ENCODE measurements at places on chromosomes 4 and X.

DNA sequence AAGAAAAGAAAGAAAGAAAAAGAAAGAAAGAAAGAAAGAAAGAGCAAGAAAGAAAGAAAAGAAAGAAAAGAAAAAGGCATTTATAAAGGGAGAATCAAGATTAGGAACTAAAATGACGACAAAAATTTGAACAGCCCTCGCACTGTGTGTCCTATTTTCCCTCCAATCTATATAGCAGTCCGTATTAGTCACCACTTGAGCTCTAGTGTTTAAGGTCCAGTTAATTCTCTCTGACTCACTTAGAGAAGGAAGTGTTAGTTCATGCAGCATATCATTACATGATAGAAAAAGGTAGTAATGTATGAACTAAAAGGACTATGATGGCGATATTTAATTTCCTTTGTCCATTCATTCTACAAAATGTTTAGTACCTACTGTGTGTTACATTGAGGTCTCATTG, 122.7 kb downstream of the CBLL2 start:
- no peak for DNase-seq

DNA sequence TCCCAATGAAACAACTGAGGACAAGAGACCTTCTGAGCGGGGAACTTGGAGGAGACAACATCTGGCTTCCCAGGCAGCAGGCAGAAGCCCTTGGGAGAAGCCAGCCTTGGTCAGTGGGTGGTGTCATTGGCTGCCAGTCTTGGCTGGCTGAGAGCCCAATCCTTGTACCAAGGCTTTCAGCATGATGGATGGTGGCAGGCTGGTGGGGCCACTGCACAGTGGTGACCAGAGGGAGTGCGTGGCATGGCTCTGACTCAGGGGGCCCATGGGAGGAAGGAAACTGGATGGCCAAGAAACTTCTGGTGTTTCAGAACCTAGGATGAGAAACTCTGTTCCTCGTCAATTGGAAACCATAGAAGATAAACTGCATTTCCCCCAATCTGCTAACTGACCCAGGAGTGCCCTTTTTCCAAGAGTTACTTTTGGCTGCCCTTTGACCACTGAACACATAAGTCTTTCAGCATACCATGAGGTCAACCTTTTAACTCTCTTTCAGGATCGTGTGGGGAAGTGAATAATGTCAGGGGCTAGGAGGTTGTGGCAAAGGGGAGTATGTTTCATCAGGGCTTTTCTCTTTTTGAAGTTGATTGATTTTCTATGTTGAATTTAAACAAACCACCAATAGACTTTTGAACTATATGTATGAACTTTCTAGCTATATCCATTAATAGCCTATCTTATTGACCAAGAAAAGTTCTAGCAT, 60.9 kb downstream of the SOWAHB start:
- DNase-seq: no peak

DNA sequence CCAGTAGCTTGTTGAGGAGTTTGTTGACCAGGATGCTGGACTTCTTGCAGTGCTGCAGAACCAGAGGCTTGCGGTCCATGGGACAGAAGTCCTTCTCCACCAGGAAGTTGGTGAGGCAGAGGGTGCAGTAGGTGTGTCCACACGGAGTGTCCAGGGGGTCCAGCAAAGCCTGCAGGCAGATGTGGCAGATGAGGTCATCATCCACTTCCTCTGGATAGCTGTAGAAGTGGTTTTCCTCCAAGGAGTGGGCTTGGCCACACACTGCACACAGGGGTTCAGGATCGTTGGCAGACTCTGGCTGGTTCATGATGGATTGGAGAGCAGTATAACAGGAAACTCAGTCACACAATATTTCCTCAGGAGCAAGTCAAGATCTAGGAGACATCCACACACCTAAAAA, 17.6 kb downstream of the LNX1 start:
- DNase-seq: no peak

- no peak for DNase-seq
These were observed 114.8 kb downstream of the AMELX start for GRCh38 chrX:11408109-11408405.

GRCh38 chr4:44186096-44186849, 262.3 kb downstream of the KCTD8 start:
- DNase-seq: no peak

- no peak for DNase-seq
These were observed 28.8 kb upstream of the SCOC start for GRCh38 chr4:140344621-140345020.

GRCh38 chr4:101818362-101818761, 27.8 kb downstream of the BANK1 start:
- DNase-seq: no peak

DNA sequence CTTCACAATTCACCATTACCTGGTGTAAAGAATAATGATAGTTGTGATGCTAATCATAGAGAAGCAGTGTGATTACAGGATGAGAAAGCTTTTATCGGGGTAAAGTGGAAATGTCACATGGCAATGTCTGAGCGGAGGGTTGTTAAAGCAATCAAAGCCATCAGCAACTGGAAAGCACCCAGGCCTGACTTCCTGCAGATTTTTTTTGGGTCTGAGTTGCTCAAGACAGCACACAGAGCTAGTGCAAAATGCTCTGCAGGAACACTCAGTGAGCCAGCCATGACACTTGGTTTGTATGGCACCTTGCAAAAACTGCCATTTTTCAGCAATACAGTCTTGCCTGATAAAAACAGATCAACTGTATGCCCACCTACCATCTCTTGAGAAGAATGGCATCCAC, 152.9 kb downstream of the COL4A6 start:
- no peak for DNase-seq

GRCh38 chrX:11588097-11588496, 77.6 kb downstream of the ARHGAP6 start:
- DNase-seq: no peak

DNA sequence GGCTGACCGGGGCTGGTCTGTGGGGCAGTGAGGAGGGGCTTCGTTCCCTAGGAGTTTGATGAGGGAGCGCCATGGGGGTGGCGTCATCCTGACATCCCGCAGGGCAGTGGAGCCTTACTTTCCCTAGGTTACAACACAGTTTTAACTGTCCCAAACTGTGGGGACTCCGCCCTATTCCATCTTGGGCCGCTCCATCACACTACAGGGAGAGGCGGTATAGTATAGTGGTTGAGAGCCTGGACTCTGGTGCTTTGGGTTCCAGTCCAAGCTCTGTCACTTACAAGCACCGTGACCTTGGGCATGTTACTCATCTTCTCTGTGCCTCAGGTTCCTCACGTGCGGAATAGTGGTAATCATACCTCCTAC, 44.2 kb downstream of the ZNF185 start:
- DNase-seq: no peak

DNA sequence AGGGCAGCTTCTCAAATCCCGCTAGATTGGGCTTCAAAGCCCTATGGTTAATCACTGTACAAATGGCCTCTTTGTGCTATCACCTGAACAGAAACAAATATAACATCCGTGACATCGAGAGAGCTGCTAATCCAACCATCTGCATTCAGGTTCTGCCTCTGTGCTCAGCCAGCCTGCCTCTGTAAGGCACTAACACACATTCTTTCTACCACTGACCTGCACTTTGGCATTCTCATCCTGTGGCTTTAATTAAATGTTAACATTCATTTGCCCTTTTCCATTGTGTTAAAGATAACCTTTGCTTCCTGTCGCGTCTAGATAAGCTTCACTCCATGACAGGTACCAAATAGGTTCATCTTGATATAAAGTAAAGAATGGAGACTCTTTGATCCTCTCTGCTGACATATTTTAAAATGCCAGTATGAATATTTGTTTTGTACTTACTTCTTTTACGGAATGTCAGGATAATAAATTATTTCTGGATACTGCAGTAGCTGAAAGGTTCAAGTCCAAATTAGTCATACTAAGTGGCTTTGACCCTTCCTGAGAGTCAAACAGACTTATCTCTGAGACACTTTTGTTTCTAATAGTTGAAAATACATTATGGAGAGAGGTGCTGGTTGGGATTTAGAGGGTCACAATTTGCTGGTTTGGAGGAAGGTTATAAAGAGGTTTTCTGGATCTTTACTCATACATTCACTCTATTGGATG, 505.7 kb downstream of the PACRGL start:
- DNase-seq: peak; percentile 8

GRCh38 chr4:85740431-85740861, 265.5 kb downstream of the ARHGAP24 start:
- DNase-seq: no peak

- DNase-seq: no peak
These were observed 29.5 kb downstream of the RELL1 start for GRCh38 chr4:37656649-37657048.

GRCh38 chrX:6965729-6966128, 181.8 kb upstream of the STS start:
- no peak for DNase-seq

Measured in eye (tissue), 1 donor.